Activated CD8-positive, alpha-beta memory T cell treated with anti-CD3 and anti-CD28 coated beads, Interleukin-2, amount 10 ng/mL, durations not matched to agents 7 days and 5 days (primary cell): ENCODE measurements at places on chromosomes 11 and 22. TPM values are rescaled to one million over a fixed set of nuclear protein-coding genes. Genes with fewer than 3 reads are reported as not detected.
A peak's percentile ranks its signal among the peaks of the same experiment; 100 is the strongest.

Gene INCENP
- total RNA-seq: 176 TPM

Gene KREMEN1
- 0.09 TPM for total RNA-seq

Gene MSANTD4
- 17.7 TPM for total RNA-seq

Gene IL10RA
- 247 TPM for total RNA-seq

Gene TREH
- total RNA-seq: not detected

Gene NUDT8
- total RNA-seq: 16.7 TPM

Gene IL18
- total RNA-seq: not detected

Gene CARD10
- not detected for total RNA-seq

Gene ALDH3B1
- not detected for total RNA-seq

Gene AASDHPPT
- total RNA-seq: 32.1 TPM

Gene CCDC81
- 0.50 TPM for total RNA-seq

Gene CRYBA4
- not detected for total RNA-seq

DNA sequence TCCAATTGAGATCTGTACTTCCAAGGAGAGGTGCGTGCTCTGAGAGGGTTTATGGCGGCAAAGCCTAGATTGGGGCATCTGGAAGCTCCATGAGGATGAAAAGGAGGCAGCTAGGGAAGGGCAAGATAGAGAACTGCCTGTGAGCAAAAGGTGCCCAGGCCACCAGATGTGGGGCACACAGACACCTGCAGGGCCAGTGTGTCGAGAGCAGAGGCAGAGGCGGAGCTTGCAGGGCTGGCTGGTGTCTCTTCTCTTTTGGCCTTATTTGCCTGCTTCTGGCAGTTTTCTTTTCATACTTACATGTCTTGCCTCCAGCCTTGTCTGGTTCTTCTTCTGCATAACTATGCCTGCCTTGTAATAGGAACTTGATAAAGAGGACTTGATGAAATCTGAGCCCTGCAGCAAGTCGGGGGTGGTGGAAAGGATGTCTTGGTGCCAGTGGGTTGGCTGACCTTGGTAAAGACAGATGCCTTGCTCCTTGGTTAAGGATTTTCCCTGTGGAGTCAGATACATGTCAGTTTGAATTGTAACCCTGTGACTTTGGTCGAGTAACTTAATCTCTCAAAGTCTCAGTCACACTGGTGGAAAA is 680.3 kb downstream of the NTM start:
- no peaks in the 10 kb centered on the region for H3K27me3 ChIP-seq
- H3K27ac ChIP-seq: no peak overlapping the region
- H3K4me1 ChIP-seq: no peaks in the 10 kb centered on the region
- no peak for DNase-seq
- H3K36me3 ChIP-seq: no peaks in the 10 kb centered on the region

GRCh38 chr11:57867966-57868365 is 106.4 kb downstream of the CTNND1 start:
- DNase-seq: no peak
- peaks cover 5% of the 10 kb centered on the region for H3K27me3 ChIP-seq
- H3K4me3 ChIP-seq: no peak overlapping the region
- H3K4me1 ChIP-seq: no peaks in the 10 kb centered on the region

GRCh38 chr11:721741-722345 is 15.8 kb downstream of the EPS8L2 start:
- peaks cover 23% of the 10 kb centered on the region for H3K27me3 ChIP-seq
- H3K4me1 ChIP-seq: peaks cover 23% of the 10 kb centered on the region
- H3K27ac ChIP-seq: no peak overlapping the region
- peak; percentile 68 for DNase-seq

DNA sequence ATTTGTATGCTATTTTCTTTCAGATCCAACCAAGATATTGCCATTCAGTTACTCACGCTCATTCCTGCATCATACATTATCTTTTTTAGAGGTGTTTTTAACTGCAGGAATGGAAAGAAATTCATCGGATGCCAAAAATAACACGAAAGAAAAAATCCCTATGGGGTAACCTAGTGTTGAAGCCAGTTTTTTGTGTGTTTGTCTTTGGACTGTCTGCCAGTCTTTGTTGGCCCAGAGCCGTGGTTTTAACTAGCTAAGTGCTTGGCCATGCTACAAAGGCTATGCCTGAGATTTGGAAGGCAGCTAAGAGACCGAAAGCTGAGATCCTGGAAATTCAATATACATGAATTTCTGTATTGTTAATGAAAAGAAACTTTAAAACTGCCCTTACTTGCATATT is 309.8 kb upstream of the CNTN5 start:
- DNase-seq: no peak
- no peaks in the 10 kb centered on the region for H3K27me3 ChIP-seq
- H3K27ac ChIP-seq: no peak overlapping the region
- no peaks in the 10 kb centered on the region for H3K36me3 ChIP-seq
- no peaks in the 10 kb centered on the region for H3K4me1 ChIP-seq

DNA sequence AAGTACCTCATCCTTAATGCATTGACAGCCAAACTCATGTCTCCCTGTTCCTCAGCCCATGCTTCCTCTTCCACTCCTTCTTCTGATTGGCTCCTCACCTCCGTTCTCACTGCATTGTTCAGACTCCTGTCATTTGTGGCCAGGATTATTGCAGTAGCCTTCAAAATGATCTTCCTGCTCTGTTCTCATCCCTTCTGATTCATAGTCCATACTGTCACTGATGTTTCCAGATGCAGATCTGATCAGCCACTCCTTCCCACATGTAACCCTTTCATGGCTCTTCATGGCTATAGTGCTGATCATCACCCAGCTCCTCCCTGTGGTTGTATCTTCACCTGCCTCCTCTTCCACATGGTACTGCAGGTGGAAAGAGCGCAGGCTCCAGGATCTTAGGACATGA is 71.7 kb downstream of the DEPDC5 start:
- H3K36me3 ChIP-seq: peaks cover 46% of the 10 kb centered on the region
- H3K27me3 ChIP-seq: no peaks in the 10 kb centered on the region
- no peak for DNase-seq
- H3K4me1 ChIP-seq: peaks cover 18% of the 10 kb centered on the region
- no peak overlapping the region for H3K27ac ChIP-seq
- H3K4me3 ChIP-seq: no peak overlapping the region

GRCh38 chr22:48333816-48334735 is 1493.6 kb downstream of the BRD1 start:
- DNase-seq: no peak
- no peak overlapping the region for H3K4me3 ChIP-seq
- H3K36me3 ChIP-seq: peaks cover 1% of the 10 kb centered on the region
- H3K27me3 ChIP-seq: no peaks in the 10 kb centered on the region

DNA sequence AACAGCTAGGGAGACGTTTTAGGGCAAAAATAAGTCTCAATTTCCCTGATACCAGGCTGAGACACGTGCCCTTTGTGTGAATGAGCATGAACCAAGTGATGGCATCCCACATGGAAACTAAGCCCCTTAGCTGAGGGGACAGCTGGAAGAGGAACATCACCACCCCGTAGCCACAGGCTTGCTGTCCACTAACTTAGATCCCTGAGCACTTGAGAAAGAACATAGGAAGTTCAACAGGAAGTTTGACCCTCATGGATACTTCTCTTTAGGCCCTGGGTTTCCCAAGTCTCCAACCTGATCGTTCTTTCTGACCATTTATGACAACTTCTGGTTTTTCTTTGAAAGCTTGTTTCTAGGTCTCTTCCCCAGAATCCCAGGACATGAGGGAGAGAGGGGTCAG is 11.6 kb upstream of the CKAP5 start:
- no peak overlapping the region for H3K27ac ChIP-seq
- no peaks in the 10 kb centered on the region for H3K36me3 ChIP-seq
- DNase-seq: no peak
- no peaks in the 10 kb centered on the region for H3K4me1 ChIP-seq
- H3K4me3 ChIP-seq: no peak overlapping the region
- peaks cover 4% of the 10 kb centered on the region for H3K27me3 ChIP-seq

DNA sequence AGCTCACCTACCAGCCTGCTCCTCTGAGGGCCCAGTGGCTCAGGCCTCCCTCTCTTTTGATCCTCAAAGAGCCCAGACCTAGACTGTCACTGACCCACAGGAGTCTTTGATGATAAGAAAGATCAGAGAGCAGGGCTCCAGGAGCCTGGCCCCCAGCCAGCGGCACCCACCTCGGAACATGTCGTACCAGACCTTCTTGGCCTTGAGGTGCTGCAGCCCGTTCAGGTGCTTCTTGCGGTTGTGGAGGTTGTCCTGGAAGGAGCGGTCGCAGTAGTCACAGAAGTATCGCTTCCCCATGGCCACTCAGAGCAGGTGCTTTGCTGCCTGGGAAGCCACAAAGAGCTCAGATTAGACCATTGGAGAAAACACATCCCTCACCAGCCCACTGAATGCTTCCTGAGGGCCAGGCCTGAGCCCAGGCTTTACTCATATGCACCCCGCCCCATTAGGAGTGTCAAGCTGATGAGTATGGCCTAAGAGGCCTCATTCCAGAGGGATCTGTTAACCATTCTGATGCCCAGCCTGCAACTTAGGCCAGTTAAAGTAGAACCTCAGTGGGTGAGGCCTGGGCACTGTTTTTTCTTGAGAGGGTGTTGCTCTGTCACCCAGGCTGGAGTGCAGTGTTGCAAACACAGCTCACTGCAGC is 18.4 kb downstream of the ZMAT5 start:
- H3K27ac ChIP-seq: no peak overlapping the region
- H3K27me3 ChIP-seq: no peaks in the 10 kb centered on the region
- peaks cover 6% of the 10 kb centered on the region for H3K36me3 ChIP-seq
- peaks cover 11% of the 10 kb centered on the region for H3K4me1 ChIP-seq
- no peak overlapping the region for H3K4me3 ChIP-seq

GRCh38 chr11:24375931-24376330 is 120.9 kb upstream of the LUZP2 start:
- no peaks in the 10 kb centered on the region for H3K4me1 ChIP-seq
- H3K4me3 ChIP-seq: no peak overlapping the region
- no peaks in the 10 kb centered on the region for H3K27me3 ChIP-seq
- no peak for DNase-seq
- H3K27ac ChIP-seq: no peak overlapping the region
- H3K36me3 ChIP-seq: no peaks in the 10 kb centered on the region

DNA sequence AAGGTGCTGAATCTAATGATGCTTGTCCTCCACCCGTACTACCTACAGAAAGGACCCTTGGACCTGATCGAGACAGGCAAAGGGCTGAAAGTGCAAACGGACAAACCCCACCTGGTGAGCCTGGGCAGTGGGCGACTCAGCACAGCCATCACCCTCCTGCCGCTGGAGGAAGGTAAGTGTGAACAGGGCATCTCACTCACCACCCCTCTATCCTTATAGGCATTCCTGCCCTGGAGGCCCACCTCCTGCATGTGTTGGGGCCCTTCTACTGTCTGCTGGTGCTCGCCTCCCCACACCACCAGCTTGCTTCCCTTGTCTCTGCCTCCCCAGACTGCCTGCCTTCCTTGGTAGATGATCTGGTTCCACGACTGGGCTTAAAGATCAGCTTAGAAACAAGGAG is 7.1 kb downstream of the PHLDB1 start:
- no peak for DNase-seq
- H3K36me3 ChIP-seq: no peaks in the 10 kb centered on the region
- H3K4me3 ChIP-seq: no peak overlapping the region
- peaks cover 10% of the 10 kb centered on the region for H3K4me1 ChIP-seq

- H3K36me3 ChIP-seq: peaks cover 1% of the 10 kb centered on the region
- H3K27ac ChIP-seq: no peak overlapping the region
- DNase-seq: no peak
- peaks cover 2% of the 10 kb centered on the region for H3K4me1 ChIP-seq
Observed at GRCh38 chr11:110319501-110319900, 23.1 kb upstream of the RDX start.

- no peak for DNase-seq
- no peaks in the 10 kb centered on the region for H3K27me3 ChIP-seq
- peaks cover 8% of the 10 kb centered on the region for H3K36me3 ChIP-seq
- H3K27ac ChIP-seq: no peak overlapping the region
Observed at GRCh38 chr22:47171441-47172221, 409.2 kb downstream of the TBC1D22A start.

GRCh38 chr22:35392357-35392756 is 7.6 kb upstream of the MCM5 start:
- peaks cover 4% of the 10 kb centered on the region for H3K27me3 ChIP-seq
- no peak overlapping the region for H3K27ac ChIP-seq
- H3K36me3 ChIP-seq: no peaks in the 10 kb centered on the region
- H3K4me1 ChIP-seq: peaks cover 19% of the 10 kb centered on the region
- DNase-seq: no peak

DNA sequence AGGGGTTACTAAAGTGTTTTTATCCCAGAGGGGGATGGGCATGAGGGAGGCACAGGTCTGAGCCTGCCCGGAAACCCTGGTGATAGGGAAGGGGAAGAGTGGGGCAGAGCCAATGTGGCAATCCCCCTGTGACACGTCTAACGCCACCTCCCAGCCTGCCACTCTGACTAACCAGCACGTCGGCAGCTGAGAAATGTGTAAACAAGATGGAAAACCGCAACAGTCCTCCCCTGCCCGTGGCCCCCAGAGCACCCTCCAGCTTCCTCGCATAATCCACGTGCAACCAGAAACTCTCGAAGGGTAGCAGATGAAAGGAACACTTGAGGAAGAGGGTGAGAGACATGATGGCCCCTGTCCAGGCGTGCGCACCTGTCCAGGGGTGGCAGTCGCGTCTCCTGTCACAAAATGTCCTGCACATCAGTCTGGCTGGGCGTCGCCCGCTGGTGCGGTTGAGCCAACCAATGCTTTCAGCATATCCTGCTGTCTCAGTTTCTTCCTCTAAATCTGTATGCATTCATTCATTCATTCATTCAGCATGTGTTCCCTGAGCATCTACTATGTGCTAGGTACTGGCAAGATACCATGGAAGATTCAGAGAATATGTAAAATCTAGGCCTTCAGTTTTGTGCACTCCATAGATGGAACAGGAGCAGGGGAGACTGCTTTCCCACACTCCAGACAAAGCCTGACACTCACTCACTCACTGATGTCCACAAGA is 4.5 kb downstream of the TMPRSS4 start:
- no peaks in the 10 kb centered on the region for H3K36me3 ChIP-seq
- no peak overlapping the region for H3K27ac ChIP-seq
- DNase-seq: no peak
- no peak overlapping the region for H3K4me3 ChIP-seq
- peaks cover 15% of the 10 kb centered on the region for H3K27me3 ChIP-seq

DNA sequence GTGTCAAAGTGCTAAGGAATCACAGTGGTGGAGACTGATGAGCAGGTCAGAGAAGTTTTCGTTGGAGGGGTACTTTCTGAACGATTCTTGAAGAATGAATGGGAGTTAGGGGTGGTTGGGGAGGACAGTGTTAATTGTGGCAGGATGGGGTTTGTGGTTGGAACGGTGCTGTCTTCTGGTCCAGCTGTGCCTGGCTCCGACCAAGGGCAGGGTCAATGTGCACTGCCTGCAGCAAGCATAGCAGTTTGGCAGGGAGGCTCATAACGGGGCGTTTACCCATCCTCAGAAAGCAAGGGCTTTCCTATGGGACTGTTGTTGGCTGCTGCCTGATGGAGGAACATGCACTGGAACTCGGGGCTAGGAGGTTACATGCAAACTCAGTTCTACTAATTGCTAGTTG is 265.8 kb downstream of the KIRREL3 start:
- peaks cover 11% of the 10 kb centered on the region for H3K27me3 ChIP-seq
- H3K4me3 ChIP-seq: no peak overlapping the region
- no peak for DNase-seq
- no peaks in the 10 kb centered on the region for H3K36me3 ChIP-seq
- H3K27ac ChIP-seq: no peak overlapping the region
- H3K4me1 ChIP-seq: no peaks in the 10 kb centered on the region
